Activated T-helper 17 cell treated with anti-CD3 and anti-CD28 coated beads, Interleukin-2, amount 50 U/mL, for 72 hours (primary cell): ENCODE measurements at places on chromosomes 16 and 17.
A peak's percentile ranks its signal among the peaks of the same experiment; 100 is the strongest.

DNA sequence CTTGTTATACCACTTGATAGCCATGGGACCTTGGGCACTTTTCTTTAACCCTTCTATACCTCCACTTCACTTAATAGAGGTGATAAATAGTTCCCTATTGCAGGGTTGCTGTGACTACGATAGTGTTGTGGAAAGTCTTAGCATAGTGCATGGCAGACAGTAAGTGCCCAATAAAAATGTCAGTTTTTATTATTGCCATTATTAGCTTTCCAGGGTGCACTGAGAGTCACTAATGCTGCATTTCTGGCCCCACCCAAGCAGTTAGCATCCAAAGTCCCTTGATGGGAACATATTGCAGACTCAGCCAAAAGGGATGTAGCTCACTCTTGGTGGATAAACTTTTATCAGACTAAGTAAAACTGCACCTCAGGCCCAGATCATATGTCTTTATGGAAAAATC, 41.5 kb upstream of the TEKT3 start:
- ATAC-seq: no peak

- no peak for ATAC-seq
Measured at GRCh38 chr16:89563639-89564392, 3.3 kb downstream of the RPL13 start.

GRCh38 chr17:45918241-45918745, 23.9 kb downstream of the MAPT start:
- no peak for ATAC-seq

DNA sequence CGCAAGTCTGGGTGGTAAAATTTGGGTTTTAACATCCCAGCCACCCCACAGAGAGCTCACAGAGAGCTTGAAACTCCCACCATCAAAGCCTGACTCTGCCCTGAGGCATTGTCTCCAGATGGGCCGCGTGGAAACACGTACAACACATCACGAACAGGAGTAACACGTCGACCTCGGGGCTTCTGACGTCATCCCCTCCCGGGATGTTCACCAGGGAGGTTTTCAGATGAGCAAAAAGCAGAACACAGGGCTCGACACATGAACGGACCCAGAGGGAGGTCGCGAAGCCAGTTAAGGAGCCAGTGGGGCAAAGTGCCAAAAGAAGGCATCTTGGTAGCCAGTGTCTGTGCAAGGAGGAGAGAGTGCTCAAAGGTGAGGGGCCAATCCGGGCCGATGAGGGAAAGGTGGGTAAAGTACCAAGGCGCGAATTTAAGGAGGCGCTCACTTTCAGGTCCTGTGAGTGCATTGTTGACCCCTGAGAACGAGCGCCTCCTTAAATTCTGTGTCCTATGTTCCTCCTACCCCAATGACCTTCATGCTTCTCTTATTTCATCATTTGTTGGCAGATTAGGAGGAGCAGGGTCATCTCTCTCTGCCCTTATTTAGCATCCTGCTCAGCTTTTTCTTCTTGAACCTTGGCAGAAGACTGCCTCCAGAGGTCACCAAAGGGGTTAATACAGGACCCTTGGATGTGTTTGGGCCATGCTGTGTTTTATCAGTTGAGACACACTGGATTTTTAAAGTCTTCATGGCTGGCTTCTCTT, 5.6 kb downstream of the RCVRN start:
- ATAC-seq: no peak

DNA sequence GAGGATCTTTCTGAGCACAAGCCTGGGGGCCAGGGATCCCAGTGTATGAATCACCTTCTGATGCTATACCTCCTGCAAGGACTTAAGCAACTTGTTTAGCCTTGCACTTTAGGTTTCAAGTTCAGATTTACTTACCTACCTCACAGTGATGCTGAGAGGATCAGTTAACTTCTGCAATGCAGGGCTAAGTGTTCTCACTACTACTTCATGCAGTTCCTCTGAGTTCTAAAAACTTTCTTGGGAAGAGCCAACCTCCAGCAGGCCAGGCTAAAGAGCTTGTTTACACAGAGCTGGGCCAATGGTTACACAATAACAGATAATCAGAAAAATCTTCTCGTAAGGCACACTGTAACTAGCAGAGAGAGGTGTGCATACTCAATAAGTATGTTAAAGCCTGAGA, 13.0 kb downstream of the VEZF1 start:
- ATAC-seq: no peak

DNA sequence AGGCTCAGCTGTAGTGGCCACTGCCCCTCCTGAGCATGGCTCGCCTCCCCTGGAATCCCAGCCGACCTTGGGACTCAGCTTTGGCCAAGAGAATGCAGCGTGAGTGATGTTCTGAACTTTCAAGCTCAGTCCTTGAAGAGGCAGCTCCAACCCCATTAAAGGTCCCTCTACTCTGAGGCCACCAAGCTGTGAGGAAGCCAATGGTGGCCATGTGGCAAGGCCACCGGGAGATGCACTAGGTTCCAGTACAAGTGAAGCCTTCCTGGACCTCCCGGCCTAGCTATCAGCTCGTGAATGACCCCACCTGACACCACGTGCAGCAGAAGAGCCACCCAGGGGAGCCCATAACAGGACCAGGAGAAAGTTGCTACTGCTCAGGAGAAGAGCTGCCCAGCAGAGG, 81.7 kb upstream of the GNG13 start:
- ATAC-seq: no peak

DNA sequence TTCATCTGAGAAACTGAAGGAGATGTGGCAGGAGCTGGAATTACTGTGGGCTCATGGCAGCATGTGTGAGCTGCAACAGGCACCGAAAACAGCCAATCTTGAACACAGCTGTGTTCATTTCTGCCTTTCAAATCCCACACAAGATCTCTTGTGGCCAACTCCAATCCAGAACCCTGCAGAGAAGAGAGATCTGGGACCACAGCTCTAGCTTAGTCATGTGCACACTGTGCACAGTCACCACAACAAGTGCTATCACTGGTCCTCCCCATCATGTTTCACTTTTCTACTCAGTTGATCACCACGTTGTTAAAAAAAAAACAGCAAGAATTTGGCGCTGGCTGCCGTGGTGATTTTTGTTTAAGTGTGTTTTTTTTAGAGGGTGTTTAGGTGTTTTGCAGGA, 254.5 kb upstream of the ELAC2 start:
- ATAC-seq: no peak

GRCh38 chr17:68577497-68577821, 23.7 kb downstream of the FAM20A start:
- no peak for ATAC-seq

DNA sequence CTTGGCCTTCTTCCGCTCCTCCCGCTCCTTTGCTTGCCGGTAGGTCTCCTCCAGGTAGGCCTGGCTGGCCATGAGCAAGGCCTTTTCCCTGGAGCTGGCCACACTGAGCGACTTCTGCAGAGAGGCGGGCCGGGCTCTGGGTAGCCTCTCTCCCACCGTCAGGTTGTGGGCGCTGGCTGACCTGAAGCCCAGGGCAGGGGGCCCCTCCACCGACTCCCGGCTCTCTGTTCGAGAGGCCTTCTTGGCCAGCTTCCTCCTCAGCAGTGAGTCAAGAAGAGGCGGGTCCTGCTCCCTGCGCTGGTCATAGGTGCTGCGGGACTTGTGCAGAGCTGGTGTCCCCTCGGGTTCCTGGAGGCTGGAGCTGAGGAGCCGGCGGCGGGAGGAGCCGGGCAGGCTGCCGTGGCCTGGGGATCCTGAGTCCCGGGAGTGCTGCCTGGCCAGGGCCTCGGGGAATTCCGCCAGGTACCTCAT, 12.8 kb downstream of the GPR179 start:
- ATAC-seq: no peak

DNA sequence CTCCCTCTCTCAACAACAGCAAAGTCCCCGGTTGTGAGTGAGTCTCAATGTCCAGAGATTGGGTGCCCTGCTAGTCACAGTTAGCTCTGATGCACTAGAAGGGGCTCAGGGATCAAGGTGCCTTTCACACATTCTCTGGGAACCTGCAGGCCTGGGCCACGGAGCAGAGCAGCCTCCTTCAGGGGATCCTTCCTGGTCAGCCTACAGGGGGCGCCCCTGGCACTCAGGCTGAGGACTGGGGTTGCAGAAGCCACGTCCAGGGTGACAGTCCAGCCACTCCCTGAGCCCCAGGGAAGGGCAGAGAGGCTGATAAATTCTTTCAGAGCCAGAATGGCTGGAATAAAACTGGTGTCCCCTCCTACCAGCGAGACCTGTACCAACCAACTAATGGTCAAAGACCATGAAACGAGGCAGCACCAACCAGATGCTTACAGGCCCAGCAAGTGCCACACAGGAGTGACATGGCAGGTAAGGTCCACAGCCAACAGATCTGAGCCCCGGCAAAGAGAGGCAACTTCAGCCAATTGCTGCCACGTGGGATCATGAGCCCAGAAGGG, 43.5 kb downstream of the ST3GAL2 start:
- ATAC-seq: peak; percentile 91
